ENCODE measurements at places on chromosomes 16 and 17.

DNA sequence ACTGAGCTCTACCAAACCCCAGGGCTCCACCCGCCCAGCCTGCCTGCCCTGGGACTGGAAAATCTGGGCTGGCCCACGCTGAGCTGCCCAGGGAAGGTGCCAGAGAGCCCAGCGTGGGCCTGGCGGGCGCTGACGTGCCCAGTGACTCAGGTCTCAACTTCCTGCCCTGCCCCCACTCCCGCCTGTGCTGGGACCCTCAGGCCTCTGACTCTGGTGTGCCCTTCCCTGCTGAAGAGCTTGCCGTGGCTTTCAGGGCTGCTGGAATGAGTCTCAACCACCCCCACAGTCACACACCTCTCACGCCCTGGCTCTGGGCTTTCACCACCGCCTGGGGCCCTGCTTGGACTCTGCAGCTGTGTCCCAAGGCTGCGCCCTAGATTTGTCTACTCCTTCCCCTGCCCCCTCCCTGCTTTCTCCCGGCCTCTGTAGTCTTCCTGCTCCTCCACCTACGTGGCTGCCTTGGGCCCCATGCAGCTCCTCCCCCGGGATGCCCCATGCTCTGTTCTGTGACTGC is 10.4 kb downstream of the LLGL1 start:
- peak; percentile 66 for DNase-seq

DNA sequence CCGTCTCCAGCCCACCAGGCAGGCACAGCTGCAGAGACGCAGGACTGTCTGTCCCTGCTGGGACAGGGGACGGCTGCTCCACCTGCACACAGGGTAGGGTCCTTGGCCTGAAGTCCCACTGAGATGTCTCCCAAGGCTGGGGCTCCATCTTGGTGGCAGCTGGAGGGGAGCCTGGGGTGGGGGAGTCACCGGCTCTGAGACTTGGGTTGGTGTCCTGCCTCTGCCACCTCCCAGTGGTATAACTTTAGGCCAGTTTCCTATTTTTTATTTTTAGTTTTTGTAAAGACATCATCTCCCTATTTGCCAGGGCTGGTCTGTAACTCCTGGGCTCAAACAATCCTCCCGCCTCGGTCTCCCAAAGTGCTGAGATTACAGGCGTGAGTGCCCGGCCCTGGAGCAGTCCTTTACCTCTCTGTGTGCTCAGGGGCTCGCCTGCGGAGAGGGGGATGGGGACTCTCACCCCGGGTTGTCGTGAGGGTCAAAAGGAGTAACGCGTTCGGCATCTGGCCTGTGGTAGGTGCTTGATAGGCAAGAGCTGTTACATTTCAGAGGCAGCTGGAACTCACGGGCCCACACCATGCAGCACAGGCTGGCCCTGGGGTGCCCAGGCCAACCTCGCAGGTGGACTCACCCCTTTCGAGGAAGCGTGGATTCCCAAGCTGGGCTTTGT is 46.6 kb upstream of the DOC2B start:
- no peak for DNase-seq

DNA sequence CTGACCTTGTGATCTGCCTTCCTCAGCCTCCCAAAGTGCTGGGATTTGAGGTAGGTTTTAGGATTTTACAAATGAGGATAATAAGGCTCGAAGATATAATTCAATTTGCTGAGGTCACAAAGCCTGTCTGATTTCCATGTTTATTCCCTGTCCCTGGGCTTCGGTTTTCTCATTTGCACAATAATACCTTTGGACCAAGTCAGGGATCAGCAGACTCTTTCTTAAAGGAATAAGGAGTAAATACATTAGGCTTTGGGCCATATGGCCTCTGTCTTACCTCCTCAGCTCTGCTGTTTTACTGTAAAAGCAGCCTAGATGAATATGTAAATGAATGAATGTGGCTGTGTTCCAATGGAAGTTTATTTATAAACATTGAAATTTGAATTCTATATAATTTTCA is 442.8 kb downstream of the HS3ST4 start:
- DNase-seq = no peak

- no peak for DNase-seq
Measured at GRCh38 chr16:11614587-11615175, 28.0 kb upstream of the LITAF start.

All from activated CD8-positive, alpha-beta memory T cell treated with anti-CD3 and anti-CD28 coated beads for 24 hours (primary cell).